Type B pancreatic cell (in vitro differentiated cells): ENCODE measurements at places on chromosomes 4 and X. TPM values are rescaled to one million over a fixed set of nuclear protein-coding genes. Genes with fewer than 3 reads are reported as not detected.

DNA sequence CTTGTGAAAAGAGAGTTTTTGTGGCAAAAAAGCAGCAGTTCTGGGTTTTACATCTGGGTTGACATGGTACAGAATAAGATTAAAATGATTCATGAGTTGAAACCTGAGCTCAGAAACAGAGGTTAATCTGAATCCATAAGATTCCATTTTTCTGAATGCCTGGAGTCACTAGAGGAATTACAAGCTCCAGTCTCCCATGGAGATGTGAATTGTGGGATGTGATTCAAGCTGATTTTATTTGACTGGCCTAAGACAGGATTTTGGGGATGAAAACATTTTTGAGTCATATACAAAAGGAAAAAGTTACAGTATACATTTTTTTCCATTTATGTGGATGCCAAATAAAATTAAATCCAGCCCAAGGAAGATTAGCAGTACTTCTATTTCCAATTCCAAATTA is 161.1 kb downstream of the RBM46 start:
- H3K4me1 ChIP-seq: peaks cover 8% of the 10 kb centered on the region
- H3K27me3 ChIP-seq: no peaks in the 10 kb centered on the region
- no peaks in the 10 kb centered on the region for H3K36me3 ChIP-seq
- H3K27ac ChIP-seq: no peak overlapping the region

IL3RA gene
- total RNA-seq: not detected in 2 replicates

DNA sequence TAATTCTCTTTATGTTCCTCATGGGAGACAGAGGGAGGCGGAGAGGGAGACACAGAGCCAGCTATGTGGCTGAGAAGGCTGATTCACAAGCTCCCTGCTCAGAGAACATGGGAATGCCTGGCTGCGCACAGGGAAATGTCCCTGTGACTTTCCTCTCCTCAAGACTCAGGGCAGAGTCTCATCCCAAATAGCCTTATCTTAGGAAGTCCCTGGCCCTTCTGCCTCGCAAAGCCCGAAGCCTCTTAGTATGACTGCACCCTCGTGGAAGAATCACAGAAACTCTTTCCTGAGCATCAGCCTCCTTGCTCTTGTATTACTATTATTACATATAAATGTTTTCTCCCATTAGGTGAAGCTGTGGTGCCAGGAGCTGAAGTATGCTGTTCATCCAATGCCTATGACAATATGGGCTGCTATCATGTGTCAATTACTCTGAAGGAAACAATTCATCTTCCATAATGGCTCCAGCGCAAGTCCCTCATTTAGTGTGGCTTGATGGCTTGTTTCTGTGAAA is 230.5 kb downstream of the MGST2 start:
- H3K27me3 ChIP-seq: no peaks in the 10 kb centered on the region
- peaks cover 17% of the 10 kb centered on the region for H3K4me1 ChIP-seq
- DNase-seq: no peak
- H3K4me3 ChIP-seq: no peak overlapping the region

GRCh38 chrX:38108364-38108763 is 102.0 kb downstream of the SYTL5 start:
- H3K27me3 ChIP-seq: no peaks in the 10 kb centered on the region
- no peak for DNase-seq
- H3K36me3 ChIP-seq: no peaks in the 10 kb centered on the region
- H3K4me3 ChIP-seq: no peak overlapping the region

GRCh38 chrX:123108513-123109427 is 75.3 kb upstream of the GRIA3 start:
- no peak overlapping the region for H3K4me3 ChIP-seq
- H3K36me3 ChIP-seq: no peaks in the 10 kb centered on the region
- no peaks in the 10 kb centered on the region for H3K4me1 ChIP-seq
- DNase-seq: no peak

- DNase-seq: no peak
- no peak overlapping the region for H3K27ac ChIP-seq
- H3K27me3 ChIP-seq: no peaks in the 10 kb centered on the region
- H3K4me1 ChIP-seq: peaks cover 4% of the 10 kb centered on the region
- peaks cover 3% of the 10 kb centered on the region for H3K36me3 ChIP-seq
Measured at GRCh38 chrX:18461431-18461830, 36.0 kb downstream of the CDKL5 start.

- H3K4me3 ChIP-seq: no peak overlapping the region
- no peak for DNase-seq
- no peak overlapping the region for H3K27ac ChIP-seq
Measured at GRCh38 chrX:129705377-129705925, 33.3 kb upstream of the XPNPEP2 start.

KCND1 gene
- total RNA-seq: 3.0 and 3.8 TPM in 2 replicates

DNA sequence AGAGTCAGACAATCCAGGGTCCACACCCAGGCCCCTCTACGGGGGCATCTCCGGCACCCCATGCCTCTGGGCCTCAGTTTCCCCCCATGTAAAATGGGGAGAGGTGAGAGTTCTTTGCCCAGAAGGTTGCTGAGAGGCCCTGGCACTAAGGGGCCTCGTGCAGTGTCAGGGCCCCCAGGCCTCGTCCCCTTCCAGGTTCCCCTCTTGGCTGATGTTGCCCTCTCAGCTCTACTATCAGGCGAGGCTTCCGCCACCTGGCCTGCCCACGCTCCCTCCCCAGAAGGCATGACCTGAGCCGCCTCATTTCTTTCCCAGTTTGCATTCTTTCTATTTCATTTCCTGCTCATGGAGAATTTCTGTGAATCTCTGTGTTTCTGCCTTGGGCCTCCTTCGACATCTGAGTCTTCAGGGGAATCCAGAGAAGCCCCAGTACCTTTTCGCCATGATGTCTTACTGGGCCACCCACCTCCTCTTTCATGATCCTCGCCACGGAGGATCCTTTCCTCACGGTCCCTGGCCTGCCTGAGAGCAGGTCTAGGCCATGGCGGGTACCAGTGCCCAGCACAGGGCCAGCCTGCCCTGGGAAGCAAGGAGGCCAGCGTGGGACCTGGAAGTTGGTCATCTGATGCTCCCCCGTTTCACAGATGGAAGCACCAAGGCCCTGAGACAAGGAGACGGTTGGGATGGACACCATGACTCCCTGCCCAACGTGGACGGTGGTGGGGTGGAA is 21.9 kb upstream of the MRFAP1 start:
- H3K4me3 ChIP-seq: no peak overlapping the region
- peaks cover 8% of the 10 kb centered on the region for H3K36me3 ChIP-seq

RXFP1 gene
- total RNA-seq: 0.07 TPM in 1 of 2 replicates, not detected in the other
